ENCODE measurements at places on chromosomes 1 and 21.

DNA sequence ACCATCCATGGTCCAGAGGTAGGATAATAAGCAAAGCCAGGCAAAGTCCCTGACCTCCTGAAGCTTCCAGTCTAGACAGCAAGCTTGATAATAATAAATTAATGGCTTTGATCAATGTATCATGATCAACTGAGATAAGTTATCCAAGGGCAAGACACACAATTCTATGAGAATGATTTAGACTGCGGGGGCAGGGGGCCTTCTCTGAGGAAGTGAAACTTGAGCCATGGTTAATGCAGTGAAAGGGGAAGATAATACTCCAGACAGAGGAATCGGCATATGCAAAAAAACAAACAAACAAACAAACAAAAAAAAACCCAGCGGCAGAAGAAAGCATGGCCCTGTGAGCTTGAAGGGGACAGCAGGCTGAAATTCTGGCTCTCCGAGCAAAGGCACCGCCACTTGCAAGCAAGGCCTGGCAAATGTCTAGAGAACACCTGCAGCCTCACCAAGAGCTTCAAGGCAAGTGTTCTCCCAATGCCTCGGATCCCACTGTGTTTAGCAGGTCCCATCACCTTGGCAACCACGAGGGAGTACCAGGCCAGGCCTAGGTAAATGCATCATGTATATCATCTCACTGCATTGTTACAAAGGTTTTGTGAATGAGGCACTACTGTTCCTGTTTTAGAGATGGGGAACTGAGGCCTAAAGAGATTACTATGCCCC, 24.9 kb downstream of the CSMD2 start:
- DNase-seq: no peak

- DNase-seq: peak; percentile 33
Observed at GRCh38 chr1:31183927-31184554, 55.6 kb downstream of the NKAIN1 start.

- no peak for DNase-seq
Observed at GRCh38 chr1:40352126-40352525, 21.4 kb upstream of the SMAP2 start.

GRCh38 chr1:202858331-202858730, 30.6 kb downstream of the RABIF start:
- no peak for DNase-seq

DNA sequence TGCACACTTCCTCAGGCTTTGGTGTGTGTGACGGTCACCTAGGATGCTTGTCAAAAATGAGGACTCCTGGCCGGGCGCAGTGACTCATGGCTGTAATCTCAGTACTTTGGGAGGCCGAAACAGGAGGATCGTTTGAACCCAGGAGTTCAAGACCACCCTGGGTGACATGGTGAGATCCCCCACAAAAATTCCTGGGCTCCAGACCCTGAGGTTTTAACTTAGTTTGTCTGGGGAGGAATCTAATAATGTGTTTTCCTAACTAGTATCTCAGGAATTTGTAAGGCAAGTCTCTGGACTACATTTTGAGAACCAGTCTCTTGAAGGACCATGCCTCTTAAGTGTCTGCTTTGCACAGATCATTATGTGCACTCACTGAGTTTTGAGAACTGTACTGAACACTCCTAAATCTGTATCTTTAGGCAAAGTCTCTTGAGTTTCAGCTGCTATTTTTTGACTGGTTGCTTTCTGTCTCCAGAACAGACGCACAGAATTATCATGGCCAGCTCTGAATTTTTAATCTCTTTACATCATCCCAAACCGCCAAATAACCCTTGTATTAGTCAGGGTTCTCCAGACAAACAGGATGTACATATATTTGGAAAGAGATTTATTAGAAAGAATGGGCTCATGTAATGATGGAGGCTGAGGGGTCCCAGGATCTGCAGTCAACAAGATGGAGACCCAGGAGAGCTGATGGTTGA, 45.5 kb upstream of the VANGL1 start:
- DNase-seq: peak; percentile 63

DNA sequence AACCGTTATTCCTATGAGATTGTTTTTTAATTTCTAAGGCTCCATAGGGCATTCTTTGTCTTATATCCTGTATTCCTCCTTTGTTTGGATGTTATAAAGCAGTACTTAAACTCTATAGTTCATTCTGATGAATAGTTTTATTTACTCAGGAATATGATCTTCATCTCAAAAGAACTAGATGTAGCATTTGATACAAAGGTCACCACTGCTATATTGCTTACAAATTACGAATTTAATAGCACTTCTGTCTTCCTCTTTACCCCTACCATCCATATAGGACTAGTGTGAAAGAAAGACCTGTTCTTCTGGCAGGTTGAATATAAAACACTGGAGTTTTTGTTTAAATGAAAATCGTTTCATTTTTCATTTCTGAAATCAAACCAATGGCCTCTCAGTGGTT, 468.1 kb upstream of the CXADR start:
- no peak for DNase-seq

DNA sequence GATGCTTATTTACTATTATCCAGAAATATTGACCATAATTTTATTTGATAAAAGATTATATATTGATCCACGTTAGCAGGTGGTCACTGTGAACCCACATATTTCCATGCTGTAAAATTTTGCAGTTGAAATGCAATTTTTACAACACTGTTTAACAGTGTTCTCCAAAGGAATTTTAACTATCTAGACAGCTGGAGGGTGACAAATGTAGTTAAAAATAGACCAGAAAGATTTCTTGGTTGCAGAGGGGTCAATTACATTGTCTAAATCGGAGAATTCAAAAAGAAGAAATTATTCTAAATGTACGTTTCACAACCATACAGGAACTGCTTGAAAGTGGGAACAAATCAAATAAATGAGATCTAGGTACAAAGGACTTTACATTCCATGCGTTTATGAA, 625.2 kb upstream of the NCAM2 start:
- no peak for DNase-seq

DNA sequence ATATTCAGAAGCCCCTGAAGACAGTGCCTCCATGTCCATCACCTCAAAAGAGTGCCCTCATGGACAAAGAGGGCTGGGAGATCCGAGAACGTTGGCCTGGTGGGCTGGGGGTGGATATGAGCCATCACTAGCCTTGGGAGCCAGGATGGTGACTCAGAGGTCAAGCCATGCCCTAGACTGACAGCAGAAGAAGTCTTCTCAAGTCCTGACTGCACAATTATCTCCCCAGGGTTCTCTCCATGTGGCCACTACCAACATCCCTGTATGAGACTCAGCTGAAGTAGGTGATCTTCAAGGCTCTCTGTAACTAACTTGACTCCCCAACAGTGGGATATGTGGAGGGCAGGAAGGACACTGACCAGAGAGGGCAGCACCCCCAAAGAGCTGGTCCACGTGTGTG, 7.1 kb upstream of the USF1 start:
- peak; percentile 32 for DNase-seq

GRCh38 chr1:234214911-234215892, 158.1 kb upstream of the COA6 start:
- DNase-seq: no peak

GRCh38 chr21:14862794-14863720, 201.7 kb downstream of the NRIP1 start:
- DNase-seq: peak; percentile 33

GRCh38 chr1:117128323-117129079, 7.0 kb upstream of the TRIM45 start:
- peak; percentile 58 for DNase-seq

Data from EH (cell line).